D721Med (cell line): ENCODE measurements at places on chromosomes 2 and 18.

DNA sequence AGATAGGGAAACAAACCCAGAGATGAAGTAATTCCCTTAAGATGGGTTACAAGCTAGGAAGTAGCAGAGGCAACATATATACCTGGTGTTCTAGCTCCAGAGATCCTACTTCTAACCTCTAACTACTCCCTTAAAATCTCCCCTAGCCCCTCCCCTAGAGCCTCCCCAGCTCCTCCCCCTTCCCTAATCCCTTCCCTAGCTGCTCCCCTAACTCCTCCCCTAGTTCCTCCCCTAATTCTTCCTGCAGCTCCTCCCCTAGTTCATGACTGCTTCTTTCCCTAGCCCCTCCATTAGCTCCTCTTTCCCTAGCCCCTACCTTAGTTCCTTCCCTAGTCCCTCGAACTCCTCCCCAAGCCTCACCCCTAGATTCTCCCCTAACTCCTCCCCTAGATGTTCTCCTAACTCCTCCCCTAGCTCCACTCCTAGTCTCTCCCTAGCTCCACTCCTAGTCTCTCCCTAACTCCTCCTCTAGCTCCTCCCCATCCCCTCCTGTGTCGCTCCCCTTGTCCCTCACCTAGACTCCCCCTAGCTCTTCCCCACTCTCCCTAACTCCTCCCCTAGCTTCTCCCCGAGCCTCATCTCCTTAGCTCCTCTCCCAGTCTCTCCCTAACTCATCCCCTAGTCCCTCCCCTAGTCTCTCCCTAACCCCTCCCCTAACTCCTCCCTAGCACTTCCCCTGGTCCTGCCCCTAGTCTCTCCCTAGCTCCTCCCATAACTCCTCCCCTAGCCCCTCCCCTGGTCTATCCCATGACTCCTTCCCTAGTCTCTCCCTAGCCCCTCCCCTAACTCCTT lies 108.9 kb downstream of the CD226 start:
- no peak for DNase-seq

- no peak for DNase-seq
These were observed 53.2 kb downstream of the IMPA2 start for GRCh38 chr18:12034241-12035100.

DNA sequence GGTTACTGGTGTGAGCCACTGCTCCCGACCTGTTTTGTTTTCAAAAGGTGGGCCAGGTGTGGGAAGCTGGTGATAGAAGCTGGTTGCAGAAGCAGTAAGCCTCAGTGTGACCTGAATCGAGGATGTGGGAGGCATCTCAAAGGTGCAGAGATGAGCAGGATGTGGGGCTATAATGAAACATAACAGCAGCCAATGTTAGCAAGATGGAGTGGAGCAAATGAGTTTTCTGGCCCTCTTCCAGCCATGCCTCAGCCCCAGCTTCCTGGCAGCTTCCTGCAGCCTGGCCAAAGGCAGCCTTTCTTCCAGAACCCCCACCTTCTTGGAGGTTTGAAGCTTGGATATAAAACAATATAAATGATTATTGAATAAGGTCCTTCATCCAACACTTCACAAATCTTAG lies 184.8 kb downstream of the NCK2 start:
- DNase-seq = no peak

DNA sequence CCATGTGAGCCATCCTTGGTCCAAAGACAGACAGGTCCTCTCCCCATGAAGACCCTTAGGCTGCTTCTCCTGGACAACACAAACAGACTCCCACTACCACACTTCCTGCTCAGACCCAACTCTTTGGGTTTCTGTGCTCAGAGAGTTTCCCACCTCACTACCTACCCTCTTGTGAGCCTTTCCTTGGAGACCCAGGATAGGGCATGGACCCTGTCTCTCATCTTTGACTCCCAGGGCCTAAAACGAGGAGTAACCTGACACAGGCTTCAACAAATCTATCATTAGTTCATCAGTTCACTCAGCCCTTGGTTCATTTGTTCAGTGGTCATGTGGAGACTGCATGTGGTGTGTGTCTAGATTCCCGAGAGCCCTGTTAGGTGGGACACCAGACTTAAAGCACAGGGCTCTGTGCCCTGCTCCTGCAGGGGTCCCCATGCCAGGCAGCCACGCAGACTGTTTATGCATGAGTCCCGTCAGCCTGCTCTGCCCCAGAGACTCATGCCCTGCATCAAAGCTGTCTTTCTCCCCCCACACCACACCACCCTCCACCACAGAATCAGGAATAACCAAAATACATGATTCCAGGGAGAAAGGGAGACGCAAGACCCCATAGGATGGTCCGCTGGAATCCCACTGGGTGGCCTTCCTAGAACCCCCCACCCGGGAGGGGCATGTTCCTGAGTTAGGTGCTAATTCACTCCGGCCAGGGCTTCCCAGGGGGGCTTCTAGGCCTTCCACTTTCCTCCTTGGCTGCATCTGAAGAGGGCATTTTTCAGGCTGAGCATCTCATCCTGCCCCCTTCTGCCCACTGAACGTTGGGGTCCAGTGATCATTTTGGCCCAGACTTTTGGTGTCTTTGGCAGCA lies 100.2 kb upstream of the TEX51 start:
- DNase-seq = no peak

- DNase-seq = no peak
These were observed 81.0 kb upstream of the ACVR2A start for GRCh38 chr2:147763861-147764260.

- no peak for DNase-seq
These were observed 3.8 kb downstream of the LBH start for GRCh38 chr2:30235008-30235655.

DNA sequence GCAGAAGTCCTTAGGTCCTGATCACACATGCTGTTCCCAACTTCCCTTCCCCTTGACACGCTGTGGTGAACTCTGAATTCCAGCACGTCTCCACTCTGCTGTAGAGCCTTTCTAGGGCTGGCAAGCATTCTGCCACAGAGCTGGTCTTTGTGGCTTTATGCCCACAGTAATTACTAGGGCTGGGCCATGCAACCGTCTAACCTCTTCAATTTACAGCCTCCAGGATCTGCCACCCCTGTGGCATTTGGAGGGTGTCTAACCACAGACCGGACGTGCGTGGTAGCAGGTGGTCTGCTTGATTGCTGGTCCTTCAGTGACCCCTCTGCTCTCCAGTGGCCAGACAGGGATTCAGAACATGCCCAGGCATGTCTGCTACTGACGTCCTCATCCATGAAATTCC lies 43.1 kb upstream of the TGFA start:
- no peak for DNase-seq

DNA sequence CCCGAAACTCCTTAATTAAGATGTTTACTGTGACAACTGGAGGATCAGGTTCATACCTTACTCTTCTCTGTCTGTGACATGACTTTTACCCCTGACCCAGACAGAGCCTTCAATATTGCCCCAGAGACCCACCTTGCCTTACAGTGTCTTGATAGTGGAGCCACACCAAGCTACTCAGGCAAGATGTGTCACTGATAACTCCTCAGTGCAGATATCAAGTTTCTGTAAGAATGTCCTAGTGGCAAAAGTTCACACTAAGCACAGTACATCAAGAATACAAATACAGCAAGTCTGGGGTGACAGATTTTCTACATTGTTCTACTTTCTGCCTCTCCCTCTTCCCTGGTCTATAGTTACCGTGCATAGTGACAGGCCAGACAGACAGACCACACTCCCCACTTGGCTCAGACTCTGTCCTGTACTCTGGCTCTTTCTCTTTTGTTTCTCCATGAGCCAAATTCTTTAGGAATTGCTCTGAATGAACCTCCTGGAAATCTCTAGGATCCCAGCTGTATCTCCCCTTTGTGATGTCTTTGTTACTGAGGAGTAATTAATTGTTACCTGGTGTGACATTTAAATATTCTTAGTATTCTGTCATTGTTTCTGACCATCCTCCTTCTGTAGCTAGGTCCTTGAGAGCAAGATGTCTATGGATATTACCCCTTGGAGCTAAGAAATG lies 24.1 kb upstream of the APOB start:
- no peak for DNase-seq

DNA sequence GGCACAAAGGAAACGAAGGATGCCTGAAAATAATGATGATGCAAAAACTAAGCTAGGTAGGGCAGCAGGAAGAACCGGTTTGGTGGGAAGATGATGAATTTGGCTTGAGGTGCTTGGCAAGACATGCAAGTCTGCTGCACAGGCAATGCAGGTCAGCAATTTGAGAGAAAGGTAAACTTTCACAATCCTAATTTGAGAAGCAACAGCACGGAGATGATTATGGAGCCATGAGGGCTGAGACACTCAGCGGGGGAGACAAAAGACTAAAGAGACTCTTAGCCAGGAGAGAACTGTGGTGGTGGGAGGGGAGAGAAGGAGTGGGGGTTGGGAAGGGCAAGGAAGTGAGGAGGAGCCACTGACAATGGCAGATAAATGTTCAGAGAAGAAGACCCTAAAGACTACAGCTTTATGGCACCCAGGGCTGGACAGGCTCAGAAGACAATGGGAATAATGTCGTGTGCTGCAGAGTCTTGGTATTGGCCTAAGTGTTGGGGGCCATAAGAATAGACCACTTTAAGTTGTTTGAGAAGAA lies 19.4 kb upstream of the RNF149 start:
- DNase-seq = no peak

DNA sequence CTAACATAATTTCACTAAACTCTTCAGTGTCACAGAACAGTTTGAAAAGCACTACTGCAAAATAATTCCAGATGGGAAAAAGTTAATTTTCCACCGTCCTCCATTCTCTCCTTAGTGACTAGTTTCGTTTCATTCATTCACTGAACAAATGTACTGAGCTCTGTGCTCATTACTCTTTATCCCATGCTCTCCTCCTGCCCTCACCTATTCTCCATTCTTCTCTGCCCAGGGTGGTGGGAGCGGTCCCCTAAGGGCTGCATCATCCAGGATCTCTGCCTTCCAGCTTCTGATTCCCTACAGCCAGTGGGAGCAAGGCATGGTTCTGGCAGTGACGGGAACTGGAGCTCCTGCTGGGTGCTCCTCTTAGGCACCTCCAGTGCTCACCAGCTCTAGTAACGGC lies 133.9 kb upstream of the TLK1 start:
- no peak for DNase-seq

GRCh38 chr2:128646691-128647090 lies 328.0 kb upstream of the HS6ST1 start:
- DNase-seq = peak; percentile 5

DNA sequence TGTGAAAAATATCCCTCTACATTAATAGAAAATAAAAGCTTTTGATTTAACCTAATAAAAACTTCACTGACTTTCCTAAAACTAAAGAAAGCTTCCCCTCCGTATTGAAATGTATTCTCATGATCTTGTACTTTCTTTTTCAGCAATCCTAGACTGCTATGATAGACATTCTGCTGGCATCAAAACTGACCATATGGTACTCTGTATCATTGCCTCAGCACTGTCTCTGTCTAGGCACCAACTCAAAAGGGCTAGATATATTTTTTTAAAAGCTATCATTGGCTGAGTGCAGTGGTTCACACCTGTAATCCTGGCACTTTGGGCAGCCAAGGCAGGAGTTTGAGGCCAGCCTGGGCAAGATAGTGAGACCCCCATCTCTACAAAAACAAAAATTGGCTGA lies 32.9 kb downstream of the CDKL4 start:
- no peak for DNase-seq

- DNase-seq = no peak
These were observed 2.5 kb downstream of the AGFG1 start for GRCh38 chr2:227474410-227474809.

- no peak for DNase-seq
These were observed 1846.4 kb upstream of the PIK3C3 start for GRCh38 chr18:40108596-40108995.
